Mesothelial cell of epicardium (in vitro differentiated cells): ENCODE measurements at places on chromosomes 3 and 15. TPM values are rescaled to one million over a fixed set of nuclear protein-coding genes. Genes with fewer than 3 reads are reported as not detected.

DNA sequence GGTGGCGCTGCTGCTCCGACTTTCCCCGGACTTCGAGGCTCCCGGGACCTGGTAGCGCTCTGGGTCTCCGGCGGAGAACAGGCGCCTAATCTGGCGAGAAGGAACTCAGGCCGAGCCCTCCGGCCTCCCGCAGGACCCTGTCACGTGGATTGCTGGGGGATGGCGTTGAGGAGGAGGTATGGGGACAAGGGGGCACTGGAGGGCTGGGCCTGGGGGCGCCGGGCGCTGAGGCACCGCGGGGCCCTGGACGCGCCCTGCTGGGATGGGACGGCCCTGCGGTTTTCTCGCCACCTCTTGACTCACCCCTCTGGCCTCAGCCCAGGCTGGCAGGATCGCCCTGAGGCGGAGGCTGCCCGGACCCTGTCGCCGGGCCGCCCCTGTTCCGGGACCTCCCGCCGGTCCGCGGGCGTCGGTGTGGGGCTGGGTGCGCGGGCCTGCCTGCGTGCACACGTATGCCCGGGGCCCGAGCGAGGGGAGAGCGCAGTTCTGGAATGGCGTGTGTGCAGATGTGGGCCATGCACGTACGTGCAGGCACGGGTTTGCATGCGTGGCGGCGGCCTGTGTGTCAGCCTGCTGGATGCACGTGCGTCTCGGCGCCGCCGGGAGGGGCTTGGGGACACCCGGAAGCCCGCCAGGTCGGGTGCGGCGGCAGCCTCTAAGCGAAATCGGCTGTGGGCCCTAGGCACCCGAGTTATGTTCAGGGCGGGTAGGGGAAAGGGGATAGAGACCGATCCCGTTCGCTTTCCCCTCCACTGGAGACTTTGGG, 752 bp downstream of the C15orf39 start:
- peak overlapping the region; percentile 87 for H3K27ac ChIP-seq
- H3K4me1 ChIP-seq, result peaks cover 49% of the 10 kb centered on the region
- DNase-seq, result peak; percentile 51

- H3K27ac ChIP-seq, result no peak overlapping the region
- H3K27me3 ChIP-seq, result no peaks in the 10 kb centered on the region
- no peaks in the 10 kb centered on the region for H3K36me3 ChIP-seq
- H3K4me3 ChIP-seq, result no peak overlapping the region
- no peaks in the 10 kb centered on the region for H3K4me1 ChIP-seq
- DNase-seq, result no peak
Measured at GRCh38 chr15:46389739-46390138, 754.9 kb downstream of the SQOR start.

DNA sequence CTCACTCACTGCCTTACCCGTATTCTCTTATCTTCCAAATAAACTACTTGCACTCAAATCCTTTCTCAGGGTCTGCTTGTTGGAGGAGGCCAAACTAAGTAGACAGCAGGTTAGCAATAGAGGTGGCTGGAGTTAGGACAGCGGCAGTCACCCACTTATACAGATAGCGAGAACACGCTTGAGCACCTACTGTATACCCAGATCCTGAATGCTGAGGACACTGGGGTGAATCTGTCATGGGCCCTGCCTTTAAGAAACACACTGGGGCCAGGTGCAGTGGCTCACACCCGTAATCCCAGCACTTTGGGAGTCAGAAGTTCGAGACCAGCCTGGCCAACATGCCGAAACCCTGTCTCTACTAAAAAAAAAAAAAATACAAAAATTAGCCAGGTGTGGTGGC, 38.0 kb upstream of the TSEN2 start:
- no peaks in the 10 kb centered on the region for H3K27me3 ChIP-seq
- DNase-seq, result no peak
- H3K4me1 ChIP-seq, result peaks cover 33% of the 10 kb centered on the region

Gene APOD
- 0.63 to 1.2 TPM (median 0.86 TPM) in 3 replicates for total RNA-seq

Gene SCN5A
- 0.88 to 1.8 TPM (median 1.4 TPM) in 3 replicates for total RNA-seq

- no peaks in the 10 kb centered on the region for H3K4me1 ChIP-seq
- peaks cover 51% of the 10 kb centered on the region for H3K27me3 ChIP-seq
- H3K36me3 ChIP-seq, result no peaks in the 10 kb centered on the region
- no peak for DNase-seq
Measured at GRCh38 chr3:11989383-11990038, 14.7 kb upstream of the SYN2 start.

DNA sequence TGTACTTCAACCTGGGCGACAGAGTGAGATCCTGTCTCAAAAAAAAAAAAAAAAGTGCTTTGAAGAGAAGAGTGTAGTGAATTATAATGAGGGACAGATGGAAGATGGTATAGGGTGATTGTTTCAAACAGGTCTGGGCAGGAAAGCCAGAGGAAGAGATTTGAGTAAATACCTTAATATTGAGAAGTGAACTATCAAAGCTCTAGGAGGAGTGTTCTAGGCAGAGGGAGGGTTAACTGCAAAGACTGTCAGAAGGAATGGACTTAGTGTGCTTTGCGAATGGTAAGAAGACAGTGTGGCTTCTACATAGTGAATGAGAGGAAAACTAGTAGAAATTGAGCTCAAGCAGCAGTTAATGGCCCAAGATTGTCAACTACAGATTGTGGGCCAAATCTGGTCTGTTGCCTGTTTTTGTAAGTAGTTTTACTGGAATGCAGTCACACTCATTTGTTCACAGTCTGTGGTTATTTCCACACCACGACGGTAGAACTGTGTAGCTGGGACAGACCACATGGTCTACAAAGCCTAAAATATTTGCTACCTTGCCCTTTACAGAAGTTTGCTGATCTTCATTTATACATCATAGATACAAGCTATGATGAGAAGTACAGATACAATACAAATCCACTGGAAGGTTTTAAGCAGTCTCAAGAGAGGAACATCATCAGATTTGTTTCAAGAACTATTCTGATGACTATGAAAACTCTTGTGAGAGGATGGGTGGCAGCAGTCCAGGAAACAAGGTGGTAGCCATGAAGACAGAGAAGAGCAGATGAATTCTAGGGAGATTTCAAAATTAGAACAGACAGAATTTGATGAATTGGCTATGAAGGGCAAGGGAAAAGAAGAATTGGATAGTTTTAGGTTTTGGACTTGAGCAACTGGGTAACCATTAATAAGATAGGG, 16.5 kb upstream of the USP50 start:
- no peaks in the 10 kb centered on the region for H3K4me1 ChIP-seq
- peaks cover 23% of the 10 kb centered on the region for H3K36me3 ChIP-seq
- DNase-seq, result no peak
- no peaks in the 10 kb centered on the region for H3K27me3 ChIP-seq

DNA sequence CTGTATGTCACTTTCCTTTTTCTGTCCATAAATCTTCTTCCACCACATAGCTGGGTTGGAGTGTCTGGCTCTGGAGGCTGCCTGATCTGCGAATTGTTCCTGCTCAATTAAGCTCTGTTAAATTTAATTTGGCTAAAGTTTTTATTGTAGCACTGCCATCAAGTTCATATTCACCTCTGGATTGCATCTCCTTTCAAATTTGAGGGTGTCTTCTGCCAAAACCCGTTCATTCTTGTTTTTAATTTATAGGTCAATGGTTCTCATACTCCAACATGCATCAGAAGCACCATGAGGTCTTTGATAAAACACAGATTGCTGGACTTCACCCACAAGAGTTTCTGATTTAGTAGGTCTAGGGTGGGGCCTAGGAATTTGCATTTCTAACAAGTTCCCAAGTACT, 276.5 kb upstream of the NECTIN3 start:
- no peak overlapping the region for H3K4me3 ChIP-seq
- H3K36me3 ChIP-seq, result no peaks in the 10 kb centered on the region
- H3K4me1 ChIP-seq, result peaks cover 26% of the 10 kb centered on the region
- H3K27me3 ChIP-seq, result no peaks in the 10 kb centered on the region
- H3K27ac ChIP-seq, result no peak overlapping the region
- no peak for DNase-seq

Gene ECE2
- not detected in 3 replicates for total RNA-seq
